ENCODE measurements at places on chromosomes 11 and 22.
A peak's percentile ranks its signal among the peaks of the same experiment; 100 is the strongest.

DNA sequence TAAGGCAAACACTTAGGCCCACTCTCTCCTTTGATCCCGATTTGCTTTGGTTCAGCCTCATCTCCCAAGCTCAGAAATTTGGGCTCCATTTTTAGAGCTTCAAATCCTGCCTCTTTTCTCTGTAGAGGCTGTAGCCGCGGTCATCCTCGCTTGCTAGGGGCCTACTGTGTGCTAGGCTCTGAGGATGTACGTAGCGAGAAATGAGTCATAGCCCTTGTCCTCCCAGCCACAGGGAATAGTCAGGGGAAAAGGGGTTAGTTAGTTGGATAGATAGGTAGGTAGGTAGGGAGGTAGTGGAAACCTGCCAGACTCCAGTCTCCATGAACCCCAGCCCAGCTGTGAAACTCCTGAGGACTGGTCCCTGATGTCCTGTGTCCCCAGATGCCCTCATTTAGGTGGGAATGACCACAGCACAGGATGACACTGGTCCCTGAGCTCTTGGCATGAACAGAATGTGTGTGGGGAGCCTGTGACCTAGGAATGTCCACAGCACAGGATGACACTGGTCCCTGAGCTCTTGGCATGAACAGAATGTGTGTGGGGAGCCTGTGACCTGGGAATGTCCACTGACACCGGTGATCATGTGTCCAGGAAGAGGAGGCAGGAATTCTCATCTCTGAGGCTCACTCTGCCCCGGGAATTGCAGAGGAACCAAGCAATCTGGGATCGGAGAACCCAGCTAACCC is 21.4 kb upstream of the HMOX1 start:
- no peak for DNase-seq

GRCh38 chr11:110829873-110830272 is 117.6 kb upstream of the ARHGAP20 start:
- no peak for DNase-seq

GRCh38 chr22:37734402-37734700 is 37.5 kb downstream of the TRIOBP start:
- DNase-seq: no peak

DNA sequence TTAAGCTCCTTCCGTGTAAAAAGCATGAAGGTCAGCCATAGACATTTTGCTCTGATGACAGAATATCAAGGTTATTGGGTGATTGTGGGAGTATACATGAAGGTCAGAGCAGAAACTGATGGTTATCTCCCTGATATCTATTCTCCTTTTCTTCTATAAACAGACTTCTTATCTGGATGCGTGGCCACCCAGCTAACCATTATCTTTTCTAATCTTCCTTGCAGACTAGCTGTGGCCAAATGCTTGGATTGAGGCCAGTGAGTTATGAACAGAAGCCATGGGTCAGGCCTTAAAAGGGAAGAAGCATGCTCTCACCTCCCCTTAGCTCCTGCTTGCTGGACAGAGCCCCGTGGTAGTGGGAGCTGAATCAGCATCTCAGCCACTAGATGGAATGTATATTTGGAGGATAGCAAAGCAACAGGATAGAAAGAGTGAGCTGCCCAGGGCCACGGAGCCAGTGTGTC is 31.3 kb upstream of the LRRC55 start:
- DNase-seq: no peak

- DNase-seq: peak; percentile 64
Measured at GRCh38 chr22:44351685-44352377, 39.1 kb upstream of the SHISAL1 start.

- no peak for DNase-seq
Measured at GRCh38 chr11:120523196-120523595, 11.6 kb downstream of the GRIK4 start.

GRCh38 chr11:34359548-34359891 is 1.7 kb upstream of the ABTB2 start:
- DNase-seq: no peak

DNA sequence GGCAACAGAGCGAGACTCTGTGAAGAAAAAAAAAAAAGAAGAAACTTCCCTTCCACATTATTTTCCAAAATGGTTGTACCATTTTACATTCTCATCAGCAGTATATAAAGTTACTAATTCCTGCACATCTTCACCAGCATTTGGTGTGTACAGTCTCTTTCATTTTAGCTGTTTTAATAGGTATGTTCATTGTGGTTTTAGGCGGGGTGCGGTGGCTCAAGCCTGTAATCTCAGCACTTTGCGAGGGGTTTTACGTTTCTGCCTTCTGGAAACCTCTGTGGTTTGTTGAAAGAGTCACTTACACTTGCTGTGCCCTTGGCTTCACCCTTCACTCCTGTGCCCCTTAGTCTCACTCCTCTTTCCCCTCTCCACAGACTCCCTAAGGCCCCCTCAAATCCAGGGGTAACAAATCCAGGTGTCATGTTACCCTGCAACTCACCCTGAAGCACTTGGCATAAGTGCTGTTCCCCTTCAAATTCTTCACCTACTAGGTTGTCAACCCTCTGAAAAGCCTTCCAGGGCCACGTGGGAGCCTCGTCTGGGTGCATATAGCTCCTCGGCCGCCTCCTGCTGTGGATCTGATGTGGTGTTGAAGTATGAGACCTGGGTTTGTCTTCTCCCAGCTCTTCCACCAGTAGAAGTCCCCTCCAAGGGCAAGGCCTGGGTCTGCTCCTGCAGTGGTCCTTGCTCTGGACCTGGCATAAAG is 20.8 kb downstream of the TOB2 start:
- no peak for DNase-seq

DNA sequence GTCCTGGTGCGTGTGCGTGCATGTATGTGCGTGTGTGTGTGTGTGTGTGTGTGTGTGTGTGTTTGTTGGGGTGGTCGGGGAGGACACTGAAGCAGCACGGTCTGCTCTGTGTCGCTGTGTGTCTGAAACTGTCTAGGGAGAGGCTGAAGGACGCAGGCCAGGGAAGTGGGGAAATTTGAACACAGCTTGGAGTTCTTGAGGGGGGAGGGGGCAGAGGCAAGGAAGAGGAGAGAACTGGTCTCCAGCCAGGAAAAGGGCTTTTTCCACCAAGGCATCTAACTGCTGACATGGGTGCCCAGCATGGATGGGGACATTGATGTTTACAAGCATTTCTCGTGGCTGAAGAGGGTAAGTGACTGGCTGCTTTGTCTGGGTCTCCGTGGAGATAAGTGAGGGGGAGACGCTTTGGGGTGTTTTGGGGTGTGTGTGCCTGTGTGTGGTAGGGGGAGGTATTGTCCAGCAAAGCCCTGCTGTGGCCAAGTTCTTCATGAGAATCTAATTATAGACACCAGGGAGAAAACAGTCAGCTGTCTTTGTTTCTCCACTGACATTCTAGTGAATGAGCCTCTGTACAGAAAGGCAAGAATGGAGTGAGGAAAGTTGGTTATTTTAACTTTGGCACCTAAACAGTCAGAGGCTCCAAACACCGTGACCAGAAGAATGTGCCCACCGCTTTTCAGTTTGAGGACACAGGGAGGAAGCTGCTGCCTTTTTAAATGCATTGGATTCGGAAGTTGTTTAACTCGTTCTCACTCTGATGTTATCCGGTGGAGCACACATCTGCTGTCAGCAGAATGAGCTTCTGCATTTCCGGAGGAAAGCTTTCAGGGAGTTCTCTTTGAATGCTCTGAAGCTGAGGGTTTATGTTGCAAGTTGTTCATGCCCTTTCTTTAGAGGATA is 63.7 kb downstream of the PPFIBP2 start:
- DNase-seq: no peak

DNA sequence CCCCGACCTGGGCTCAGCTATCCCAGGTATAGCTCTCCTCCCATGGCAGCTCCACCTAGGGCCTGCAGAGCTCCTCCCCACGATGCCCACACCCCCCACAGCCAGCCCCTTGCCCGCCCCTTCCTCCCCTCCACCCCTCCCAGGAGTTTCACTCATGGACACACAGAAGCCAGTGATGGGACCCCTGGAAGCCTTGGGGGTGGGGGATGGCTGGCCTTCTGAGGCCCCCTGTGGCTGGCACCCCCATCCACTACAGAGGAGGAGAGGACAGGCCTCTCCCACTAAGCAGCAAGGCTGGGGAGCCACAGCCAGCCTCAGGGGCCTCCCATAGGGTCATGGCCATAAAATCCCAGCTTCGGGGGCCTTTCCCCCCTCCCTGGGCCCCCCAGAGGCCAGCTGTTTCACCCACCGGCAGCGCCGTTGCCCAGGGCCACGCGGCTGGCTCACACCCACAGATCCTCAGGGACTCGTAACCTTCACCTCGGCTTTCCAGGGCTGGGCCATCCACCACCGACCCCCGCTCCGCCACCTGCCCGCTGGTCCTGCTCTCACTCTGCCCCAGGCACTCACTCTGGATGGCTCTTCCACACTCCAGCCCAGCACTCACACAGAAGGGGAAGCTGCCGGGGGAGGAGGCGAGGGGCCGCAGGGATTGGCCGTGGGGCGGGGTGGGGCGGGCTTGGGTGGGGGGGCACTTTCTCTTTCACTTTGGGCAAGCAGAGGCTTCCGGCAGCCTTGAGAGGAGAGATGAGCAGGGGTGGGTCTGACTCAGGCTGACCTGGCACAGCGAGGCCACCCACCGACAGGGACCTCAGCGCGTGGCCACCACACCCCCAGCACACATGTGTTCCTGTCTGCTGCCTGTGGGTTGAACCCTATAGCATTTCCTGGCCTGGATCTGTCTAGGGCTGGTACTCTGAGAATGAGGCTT is 2.2 kb downstream of the SLC25A22 start:
- peak; percentile 95 for DNase-seq

- no peak for DNase-seq
Measured at GRCh38 chr11:40276960-40277359, 1182.5 kb downstream of the LRRC4C start.

GRCh38 chr11:120130176-120130980 is 7.5 kb downstream of the TRIM29 start:
- no peak for DNase-seq

GRCh38 chr11:61918251-61918937 is 1.0 kb upstream of the RAB3IL1 start:
- no peak for DNase-seq

- DNase-seq: no peak
Measured at GRCh38 chr22:25930788-25931310, 188.9 kb downstream of the MYO18B start.

GRCh38 chr22:32699001-32699582 is 102.4 kb upstream of the TIMP3 start:
- no peak for DNase-seq

- peak; percentile 17 for DNase-seq
Measured at GRCh38 chr22:25582946-25583345, 18.5 kb downstream of the GRK3 start.

DNA sequence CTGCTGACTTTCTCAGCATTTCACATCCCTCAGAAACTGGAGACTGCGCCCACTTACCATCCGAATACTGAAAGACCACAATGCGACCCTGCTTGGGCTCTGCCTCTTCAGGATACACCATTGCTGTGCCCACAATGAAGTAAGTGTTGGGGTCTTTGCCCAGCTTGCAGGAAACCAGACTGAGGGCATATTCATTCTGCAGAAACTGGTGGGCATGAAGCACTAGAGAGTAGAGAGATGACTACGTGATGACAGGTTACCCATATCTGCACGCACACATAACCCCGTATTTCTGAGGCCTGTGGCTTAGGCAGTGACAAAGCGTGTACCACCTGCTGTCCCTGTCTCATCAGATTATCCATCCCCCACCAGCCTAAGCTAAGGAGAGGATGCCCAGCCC is 14.6 kb upstream of the VWCE start:
- no peak for DNase-seq

DNA sequence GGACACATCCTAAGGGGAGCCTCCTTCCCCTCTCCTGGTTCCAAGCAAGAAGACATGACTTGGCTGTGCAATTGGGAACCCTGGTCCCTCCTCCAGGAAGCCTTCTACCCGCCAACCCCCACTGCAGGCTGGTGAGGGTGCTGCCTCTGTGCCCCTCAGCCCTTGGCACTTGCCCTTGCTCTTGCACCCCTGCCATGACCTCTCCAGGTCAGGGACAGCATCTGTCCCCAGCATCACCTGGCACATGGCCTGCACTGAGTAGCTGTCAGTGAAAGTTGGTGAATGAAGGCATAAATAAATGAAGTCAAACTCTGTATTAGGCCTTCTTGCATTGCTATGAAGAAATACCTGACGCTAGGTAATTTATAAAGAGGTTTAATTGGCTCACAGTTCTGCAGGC is 1.9 kb upstream of the GTSE1 start:
- DNase-seq: no peak

DNA sequence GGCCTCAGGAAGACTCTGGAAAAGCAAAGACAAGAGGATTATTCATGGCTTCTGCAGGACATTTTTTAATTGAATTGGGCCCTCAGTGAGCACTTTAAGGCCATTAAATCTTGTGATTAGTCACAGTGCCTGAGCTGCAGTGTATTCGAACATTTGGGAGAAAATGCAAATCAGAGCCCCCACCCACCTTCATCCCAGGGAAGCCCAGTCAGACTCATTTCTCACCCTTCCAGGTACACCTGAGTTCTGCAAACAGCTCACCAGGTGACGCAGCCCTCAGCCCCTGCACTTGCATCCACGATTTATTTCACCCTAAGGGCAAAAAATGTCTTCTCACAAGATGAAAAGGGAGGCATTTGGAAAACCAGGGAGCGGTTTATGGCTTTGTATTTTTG is 128.7 kb downstream of the MPPED1 start:
- no peak for DNase-seq

DNA sequence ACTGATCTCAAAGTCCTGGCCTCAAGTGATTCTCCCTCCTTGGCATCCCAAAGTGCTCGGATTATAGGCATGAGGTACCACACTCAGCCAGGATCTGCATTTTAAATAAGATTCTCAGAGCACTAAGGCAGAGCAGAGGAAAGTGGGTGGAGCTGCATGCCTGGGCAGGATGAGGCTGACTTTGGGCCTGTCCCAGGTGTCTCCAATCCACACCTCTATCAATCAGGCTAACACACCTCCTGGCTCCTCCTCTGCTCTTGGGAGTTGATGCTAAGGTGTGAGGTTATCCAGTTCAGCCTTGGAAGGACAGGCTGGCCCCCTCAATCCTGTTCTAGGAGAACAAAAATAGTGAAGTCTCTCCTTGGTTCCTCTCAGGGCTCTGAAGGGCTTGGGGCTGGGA is 30.2 kb upstream of the P2RY2 start:
- no peak for DNase-seq

GRCh38 chr22:41528938-41529561 is 15.2 kb downstream of the POLR3H start:
- no peak for DNase-seq

DNA sequence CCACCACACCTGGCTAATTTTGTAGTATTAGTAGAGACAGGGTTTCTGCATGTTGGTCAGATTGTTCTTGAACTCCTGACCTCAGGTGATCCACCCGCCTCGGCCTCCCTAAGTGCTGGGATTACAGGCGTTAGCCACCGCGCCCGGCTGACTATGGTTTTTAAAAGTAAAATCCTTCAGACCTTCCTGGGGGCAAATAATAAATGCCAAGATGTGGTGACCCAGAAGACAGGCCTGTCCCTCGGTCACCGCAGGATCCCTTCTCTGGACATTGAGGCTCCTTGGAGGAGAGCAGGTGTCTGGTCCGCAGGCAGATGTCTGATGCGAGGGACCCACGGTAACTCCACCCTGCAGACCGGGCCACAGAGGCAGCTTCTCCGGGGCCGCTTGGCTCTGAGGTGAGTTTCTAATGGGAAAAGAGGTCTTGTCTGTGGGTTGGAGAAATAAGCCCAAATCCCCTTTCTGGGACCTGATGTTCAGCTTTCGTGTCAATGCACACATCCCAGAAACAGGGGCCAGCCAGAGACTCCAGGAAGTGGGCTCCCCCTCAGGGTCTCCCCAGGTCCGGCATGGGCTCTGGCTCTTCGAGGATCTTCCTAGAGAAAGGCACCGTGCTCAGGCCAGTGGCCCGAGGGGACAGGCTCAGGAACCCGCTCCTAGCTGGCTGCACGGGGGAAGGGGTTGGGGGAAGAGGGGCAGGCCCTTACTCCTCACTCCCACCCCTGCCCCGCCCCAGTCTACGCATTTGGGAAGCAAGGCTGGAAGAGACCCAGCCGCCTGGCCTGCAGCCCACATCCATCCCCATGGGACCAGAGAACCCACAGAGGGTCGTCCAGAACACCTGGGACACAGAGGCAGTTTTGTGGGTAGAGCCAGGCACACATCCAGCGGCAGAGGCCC is 100.6 kb downstream of the WNT7B start:
- no peak for DNase-seq
